ENCODE measurements at places on chromosomes 3 and 15.

DNA sequence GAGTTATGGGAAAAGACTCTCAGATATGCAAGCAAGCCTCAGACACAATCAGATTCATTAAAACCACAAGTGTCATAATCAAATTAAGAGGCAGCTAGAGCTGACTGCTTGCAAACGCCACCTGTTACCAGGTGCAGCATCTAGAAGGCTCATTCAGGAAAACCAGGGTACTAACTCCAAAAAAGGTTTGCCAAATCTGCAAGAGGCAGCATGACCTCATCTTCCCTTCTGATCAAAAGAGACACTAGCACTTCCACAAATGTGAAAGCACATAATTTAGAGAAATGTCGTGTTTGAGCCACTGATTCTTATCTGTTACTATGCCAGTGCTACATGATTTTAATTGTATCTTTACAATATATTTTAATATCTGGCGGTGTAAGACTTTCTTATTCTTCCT, 123.3 kb upstream of the NANOGP8 start:
- DNase-seq = no peak

GRCh38 chr3:13782501-13782900, 97.4 kb downstream of the WNT7A start:
- DNase-seq = no peak

GRCh38 chr3:111769110-111769991, 89.7 kb upstream of the PHLDB2 start:
- DNase-seq = no peak

DNA sequence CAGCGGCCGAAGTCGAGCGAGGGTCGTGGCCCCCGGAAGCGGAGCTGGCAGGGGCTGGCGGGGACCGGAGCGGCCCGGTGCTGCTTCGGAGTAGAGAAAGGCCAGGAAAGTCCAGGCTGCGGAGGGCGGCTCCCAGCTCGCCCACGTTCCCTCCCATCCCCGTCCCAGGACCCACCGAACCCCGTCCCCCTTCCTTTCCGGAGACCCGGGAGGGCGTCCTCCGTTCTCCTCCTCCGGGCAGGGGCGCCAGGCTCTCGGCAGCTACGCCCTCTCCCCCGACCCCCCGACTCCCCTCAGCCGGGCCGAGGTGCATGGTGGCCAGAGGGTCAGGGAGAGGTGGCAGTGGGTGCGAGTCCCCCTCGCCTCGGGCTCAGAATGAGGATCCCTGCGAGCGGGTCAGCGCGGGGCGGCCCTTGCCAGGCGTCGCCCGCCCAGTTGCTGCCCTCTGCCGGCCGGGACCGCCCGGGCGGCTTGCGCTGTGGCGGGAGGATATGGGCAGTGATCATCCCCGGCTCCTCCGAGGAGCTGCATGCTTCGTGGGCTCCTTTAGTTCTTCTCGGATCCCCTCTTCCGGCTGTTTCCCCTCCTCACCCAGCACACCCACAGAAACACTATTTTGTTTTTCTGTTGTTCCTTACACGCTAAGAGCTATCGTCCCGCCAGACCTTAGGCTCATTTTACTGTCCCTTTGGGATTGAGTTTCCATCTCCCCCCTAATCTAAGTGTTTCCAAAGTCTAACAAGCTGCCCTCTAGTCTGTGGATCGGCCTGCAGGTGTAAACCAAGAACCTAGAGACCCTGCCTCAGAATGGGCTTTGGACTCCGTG, 744 bp upstream of the ALDH1A2 start:
- no peak for DNase-seq

DNA sequence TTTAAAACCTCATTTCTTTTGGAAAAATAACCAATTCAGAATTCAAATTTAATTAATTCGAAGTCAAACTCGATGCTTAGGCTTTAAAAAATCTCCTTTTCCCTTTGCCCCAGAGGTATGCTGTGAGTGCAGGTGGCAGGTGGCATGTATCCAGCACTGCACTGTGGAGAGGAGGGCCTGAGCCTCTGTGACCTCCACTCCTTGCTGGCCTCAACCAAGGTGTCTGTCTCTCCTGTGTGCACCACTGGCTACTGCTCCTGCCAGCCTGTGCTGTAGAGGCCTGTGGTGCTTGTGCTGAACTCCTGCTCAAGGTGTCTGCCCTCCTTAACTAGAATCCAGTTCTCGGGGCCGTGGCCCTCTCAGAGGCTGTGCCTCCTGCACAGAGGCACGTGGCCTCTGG, 56.2 kb upstream of the NEDD4 start:
- no peak for DNase-seq

GRCh38 chr3:175478301-175478700, 619.2 kb downstream of the NAALADL2 start:
- no peak for DNase-seq

- no peak for DNase-seq
Measured at GRCh38 chr3:121175083-121175482, 267.1 kb downstream of the STXBP5L start.

DNA sequence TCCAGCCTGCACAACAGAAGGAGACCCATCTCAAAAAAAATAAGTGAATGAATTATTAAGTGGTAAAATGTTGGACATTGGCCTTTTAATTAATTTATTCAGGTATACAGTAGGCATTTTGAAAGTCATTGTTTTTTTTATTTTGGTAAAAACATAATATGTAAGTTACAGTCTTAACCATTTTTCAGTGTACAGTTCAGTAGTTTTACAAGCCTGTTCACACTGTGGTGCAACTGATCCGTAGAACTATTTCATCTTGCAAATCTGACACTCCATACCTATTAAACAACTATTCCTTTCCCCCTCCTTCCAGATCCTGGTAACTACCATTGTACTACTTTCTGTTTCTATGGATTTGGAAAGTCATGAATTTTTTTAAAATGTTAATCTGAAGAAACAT, 36.1 kb upstream of the APH1B start:
- DNase-seq = no peak

DNA sequence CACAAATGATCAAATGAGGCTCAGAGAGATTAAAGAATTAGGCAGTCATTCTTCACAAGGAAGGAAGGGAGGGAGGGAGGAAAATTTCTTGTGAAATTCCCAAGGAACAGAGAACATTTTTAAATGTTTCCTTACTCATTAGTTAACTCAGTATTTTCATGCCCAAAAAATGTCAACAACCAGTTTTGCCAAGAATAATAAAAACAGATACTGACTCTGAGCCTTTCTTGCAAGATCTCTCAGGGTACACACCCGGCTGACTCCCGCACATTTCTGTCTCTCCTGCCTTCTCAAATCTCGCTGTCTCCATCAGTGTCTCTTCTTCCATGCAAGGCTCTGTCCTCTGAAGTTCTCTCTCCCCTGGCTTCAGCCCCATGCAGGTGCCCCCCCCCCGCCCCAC, 265.9 kb downstream of the TJP1 start:
- DNase-seq = no peak

GRCh38 chr3:50583897-50584296, 14.6 kb downstream of the HEMK1 start:
- no peak for DNase-seq

DNA sequence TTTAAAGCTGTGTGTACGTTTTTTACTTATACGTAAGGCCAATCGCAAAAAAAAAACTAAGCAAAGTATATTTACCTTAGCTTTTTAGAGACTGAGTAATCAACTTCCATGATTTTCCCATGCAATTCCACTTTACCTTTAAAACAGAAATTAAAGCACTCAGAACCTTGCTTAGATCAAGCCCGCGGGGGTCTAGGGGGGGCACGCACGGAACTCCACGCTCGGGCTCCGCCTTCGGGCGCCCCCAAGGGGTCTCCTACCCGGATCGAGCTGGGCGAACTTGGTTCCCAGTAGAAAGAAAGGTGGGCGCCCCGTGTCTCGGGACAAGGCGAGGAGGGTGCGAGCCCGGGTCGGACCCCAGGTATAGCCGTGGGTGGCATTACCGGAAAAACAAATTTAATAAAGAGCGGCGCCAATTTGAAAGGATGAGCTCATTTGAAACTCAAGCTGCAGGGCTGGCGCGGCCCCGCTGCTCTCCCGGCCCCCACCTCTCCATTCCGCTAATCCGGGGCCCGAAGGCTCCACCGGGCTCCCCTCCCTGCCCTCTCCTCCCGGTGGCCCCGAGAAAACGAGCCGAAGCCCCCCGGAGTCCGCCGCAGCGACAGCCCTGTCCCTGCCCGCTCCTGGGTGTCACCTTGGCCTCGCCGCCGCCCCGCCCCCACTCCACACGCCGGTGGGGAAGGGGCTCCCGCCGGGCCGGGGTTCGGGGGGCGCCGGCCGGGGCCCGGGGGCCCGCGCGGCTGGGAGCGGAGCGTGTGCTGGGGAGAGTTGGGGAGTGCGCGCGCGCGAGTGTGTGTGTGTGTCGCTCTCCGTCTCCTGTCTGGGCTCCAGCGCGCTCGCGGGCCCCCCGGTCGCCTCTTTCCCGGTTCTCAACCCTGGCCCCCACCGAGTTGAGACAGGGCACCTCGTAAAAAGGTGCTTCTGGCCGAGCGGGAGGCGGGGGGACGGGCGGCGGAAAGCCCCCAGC, 1.5 kb downstream of the IGF2BP2 start:
- DNase-seq = no peak

DNA sequence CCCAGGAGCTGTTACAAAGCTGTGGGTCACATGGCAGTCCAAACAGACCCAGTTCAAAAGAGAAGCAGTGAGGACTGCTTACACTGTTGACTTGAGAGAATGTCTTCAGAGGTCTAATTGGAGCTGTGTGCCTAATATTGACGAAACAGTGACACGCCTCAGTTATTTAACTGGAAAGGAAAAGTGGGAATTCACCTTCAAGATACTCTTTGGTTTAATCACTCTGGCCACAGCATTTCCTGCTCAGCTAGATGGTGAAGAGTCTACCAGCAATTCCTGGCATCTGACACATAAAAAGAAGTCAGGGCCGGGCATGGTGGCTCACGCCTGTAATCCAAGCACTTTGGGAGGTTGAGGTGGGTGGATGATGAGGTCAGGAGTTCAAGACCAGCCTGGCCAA, 326.4 kb downstream of the SV2B start:
- DNase-seq = no peak

DNA sequence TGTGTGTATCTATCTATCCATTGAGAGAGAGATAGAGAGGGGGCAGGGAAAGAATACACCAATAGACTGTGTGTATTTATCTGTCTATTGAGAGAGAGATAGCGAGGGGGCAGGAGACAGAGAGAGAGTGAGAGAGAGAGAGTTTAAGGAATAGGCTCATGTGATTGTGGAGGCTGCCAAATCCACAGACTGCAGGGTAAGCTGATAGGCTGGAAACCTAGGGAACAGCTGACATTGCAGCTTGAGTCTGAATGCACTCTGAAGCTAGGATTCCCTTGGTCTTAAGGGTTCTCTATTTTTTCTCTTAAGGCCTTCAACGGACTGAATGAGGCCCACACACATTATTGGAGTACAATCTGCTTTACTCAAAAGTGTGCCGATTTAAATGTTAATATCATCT, 255.8 kb downstream of the EPHA3 start:
- DNase-seq = no peak

DNA sequence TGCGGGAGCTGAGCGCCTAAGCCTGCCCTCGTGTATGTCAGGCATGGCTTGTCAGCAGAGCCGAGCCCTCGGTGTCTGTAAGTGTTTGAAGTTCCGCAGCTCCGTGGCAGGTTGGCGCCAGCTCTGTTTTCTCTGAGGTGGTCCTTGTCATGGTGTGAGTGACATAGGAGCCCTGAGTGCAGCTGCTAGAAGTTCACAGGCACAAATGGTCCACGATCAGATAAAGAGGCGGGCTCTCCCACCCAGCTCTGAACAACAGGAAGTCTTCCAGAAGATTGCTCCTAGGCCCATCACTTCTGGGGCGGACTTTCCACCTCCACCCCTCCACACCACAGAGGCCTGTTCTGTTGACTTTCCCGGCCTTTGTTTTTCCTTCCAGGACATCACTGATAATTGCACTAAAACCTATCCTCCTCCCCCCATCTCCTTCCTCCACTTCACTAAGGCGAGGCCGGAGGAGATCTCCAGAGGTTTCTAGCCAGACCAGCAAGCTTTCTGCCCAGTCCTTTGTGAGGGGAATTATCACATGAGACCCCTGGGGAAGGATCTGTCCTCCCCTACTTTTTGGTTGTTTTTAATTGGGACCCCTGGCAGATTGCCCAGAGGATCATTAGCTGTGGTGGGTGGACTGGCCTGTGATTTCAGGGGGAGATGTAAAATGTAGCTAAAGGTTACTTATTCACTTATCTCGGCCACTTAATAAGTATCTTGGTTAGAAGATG, 19.9 kb downstream of the ITPR1 start:
- no peak for DNase-seq

- no peak for DNase-seq
Measured at GRCh38 chr3:5068531-5069050, 53.5 kb upstream of the ARL8B start.

DNA sequence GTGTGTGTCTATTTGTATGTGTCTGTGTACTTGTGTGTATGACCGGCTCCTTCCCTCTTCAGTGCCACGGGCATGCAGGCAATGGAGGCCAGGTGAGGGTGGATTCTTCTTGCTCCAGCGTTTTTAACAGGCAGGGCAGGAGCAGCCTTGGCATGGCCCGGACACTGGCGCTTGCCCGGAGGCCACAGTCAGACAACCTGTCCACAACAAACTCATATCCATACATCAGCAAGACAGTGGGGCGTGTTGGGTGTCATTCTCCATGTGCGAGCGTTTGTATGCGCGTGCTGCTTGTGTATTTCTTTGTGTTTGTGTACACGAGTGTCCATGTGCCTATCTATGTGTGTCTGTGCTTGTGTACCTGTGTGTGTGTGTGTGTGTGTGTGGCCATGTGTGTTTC, 29.8 kb downstream of the PTH1R start:
- no peak for DNase-seq

DNA sequence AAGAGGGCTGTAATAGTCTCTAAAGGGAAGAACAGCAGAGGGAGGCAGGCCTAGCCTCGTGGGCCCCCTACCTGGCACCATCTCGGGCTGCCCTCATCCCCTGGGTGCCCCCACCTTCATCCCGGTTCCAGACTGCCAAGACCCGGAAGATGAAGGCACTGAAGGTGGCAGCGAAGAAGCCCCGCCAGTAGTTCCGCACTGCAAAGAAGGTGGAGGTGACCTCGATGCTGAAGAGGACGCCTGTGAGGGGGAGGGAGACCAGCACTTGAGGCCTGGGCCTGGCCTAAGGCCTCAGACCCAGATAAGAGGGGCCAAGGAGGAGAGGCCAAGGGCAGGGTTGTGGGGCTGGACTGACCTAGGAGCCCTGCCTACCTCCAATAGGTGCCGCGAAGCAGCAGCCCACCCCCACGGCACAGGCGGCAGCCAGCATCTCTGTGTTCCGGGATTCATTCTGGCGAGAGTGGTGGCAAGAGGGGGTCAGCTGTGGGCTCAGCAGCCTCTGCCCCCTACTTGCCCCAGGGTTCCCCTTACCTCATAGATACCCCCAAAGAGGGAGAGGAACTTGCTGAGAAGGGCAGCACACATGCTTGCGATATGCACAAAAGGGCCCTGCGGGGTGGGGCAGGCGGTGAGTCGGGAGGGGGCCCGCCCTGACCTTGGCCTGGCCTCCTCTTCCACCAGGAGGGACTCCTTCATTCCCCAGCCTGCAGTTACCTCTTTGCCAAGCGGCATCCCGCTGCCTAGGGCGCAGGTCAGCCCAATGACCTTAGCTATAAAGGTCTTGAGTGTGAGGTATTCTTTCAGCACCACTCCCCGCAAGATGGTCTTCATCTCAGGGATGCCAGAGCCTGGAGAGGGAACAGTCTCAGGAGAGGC, 3.9 kb downstream of the CLCN2 start:
- no peak for DNase-seq

- no peak for DNase-seq
Measured at GRCh38 chr3:141108039-141108438, 56.9 kb downstream of the SPSB4 start.

GRCh38 chr3:14658978-14659377, 7.4 kb downstream of the CCDC174 start:
- DNase-seq = no peak

- DNase-seq = no peak
Measured at GRCh38 chr3:8484409-8485140, 17.0 kb upstream of the LMCD1 start.

GRCh38 chr15:33242165-33242564, 47.7 kb upstream of the FMN1 start:
- no peak for DNase-seq

- no peak for DNase-seq
Measured at GRCh38 chr3:13504161-13504831, 24.2 kb downstream of the HDAC11 start.
